Activated T-cell treated with anti-CD3 and anti-CD28 coated beads for 1 hour (primary cell): ENCODE measurements at places on chromosomes 5 and 9.

- no peak for DNase-seq
Measured at GRCh38 chr9:14213504-14213903, 100.4 kb downstream of the NFIB start.

DNA sequence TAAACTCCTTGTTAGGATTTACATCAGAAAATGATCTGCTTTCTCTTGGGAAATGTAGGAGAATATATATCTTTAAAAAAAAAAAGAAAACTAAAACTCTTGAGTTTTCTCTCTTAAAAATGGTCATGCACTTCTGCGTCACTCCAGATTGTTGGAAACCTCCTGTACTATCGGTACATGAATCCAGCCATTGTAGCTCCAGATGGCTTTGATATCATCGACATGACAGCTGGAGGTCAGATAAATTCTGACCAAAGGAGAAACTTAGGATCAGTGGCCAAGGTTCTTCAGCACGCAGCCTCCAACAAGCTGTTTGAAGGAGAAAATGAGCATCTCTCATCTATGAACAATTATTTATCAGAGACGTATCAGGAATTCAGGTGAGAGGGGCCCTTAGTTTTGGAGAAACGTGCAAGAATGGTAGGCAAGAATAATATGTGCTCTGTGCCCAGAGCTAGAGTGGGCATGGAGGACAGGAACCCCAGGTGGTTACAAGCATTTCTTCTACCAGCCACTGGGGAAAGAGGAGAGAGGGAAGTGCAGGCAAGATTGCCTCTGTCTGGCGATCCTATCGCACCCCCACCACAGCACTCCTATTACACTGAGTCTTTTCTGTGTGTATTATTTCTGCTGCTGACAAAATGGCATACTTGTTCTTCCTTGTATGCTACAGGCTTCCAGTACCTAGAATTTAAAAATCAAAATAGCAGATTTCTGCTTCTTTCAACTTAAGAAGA lies 41.4 kb upstream of the F2R start:
- no peak for DNase-seq

- DNase-seq = no peak
Measured at GRCh38 chr5:87095787-87096186, 171.9 kb upstream of the RASA1 start.

GRCh38 chr9:87883990-87884389 lies 1.3 kb downstream of the SPATA31E1 start:
- no peak for DNase-seq

DNA sequence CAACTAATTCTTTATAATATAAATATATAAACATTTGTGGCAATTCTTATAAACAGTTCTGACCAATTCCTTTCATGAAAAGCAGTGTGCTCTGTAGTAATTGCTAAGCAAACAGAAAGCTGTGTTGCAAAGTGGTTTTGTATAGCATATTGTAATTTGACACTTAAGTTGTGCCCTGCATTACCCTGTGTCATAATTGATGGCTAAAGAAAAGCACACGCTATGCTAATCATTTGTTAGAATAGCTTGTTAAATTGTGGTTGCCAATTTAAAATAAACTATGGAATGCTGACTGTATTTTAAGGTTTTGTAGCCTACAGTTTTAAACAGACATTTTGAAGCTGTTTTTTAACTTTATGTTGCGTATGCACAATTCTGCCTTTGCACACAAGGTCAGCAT lies 140.0 kb downstream of the PBX3 start:
- no peak for DNase-seq

GRCh38 chr5:130870691-130871090 lies 294.4 kb downstream of the HINT1 start:
- no peak for DNase-seq

- DNase-seq = no peak
Measured at GRCh38 chr9:83642793-83643192, 19.9 kb downstream of the IDNK start.

DNA sequence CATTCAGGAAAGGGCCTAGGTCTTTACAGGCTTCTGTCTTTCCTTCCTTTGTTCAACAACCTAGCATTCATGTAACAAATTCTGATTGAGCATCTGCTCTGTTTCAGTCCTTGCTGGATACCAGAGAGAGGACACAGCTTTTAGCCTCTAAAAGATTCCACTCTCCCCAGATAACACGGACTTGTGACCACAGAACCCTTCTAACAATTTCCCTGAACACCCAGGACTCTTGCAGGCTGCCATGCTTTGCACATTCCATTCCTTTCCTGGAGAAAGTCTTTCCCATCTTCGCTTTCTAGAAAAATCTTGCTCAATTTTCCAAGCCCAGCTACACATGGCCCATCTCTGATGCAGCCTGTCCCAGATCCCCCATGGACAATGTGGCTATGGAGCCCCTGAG lies 310.9 kb downstream of the ACTL7B start:
- no peak for DNase-seq

DNA sequence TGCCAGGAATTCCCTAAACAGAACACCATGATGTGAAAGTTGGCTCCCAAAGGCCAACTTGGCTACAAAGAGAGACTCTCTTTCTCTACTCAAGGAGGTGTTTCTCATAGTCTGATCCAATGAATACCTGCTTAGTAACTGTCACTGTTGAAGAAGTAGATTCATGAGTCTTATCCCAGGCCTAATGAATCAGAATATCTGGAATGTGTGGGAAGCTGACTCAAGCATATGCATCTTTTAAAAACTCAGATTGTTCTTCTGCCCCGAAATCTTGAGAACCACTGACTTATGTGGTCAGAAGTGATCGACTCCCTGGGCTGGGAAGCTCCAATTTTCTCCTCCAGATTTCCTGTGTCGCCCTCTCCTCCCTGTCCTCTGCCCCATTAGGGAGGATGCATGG lies 345.6 kb downstream of the PLK2 start:
- DNase-seq = no peak

- no peak for DNase-seq
Measured at GRCh38 chr5:37626266-37626665, 213.6 kb downstream of the GDNF start.

DNA sequence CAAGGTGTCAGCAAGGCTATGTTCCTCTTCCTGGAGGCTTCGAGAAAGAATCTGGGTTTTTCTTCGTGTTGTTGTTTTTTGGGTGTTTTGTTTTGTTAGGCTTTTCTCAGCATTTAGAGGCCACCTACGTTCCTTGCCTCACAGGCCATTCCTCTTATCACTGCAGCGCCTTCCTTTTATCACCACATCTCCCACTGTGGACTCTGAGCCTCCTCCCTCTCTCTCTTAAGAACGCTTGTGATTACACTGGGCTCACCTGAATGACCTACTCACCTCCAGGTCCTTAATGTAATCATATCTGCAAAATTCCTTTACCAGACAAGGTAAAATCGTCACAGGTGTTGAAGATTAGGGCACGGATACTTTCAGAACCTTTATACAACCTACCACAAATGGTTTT lies 340.8 kb downstream of the DTWD2 start:
- no peak for DNase-seq

- DNase-seq = no peak
Measured at GRCh38 chr5:140181525-140181924, 6.5 kb downstream of the CYSTM1 start.

DNA sequence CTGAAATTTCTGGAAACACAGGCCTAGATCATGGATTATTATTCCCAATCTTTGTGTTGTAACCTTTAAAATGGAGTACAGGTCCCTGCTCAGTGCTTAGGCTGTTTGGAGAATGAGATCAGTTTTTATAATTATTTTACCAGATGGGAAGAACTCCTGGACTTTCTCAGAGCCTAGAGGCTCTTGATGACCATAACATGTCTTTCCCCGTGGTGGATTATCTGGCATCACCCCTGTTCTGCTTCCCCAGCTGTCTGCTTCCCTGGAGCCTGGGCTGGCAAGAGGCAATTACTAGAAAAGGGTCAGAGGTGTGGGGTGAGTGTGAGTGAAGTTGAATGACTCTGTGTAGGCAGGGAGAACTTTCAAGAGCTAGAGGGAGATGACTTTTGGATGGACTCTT lies 143.0 kb downstream of the CARTPT start:
- no peak for DNase-seq

- DNase-seq = no peak
Measured at GRCh38 chr5:148398698-148399121, 15.0 kb downstream of the FBXO38 start.

DNA sequence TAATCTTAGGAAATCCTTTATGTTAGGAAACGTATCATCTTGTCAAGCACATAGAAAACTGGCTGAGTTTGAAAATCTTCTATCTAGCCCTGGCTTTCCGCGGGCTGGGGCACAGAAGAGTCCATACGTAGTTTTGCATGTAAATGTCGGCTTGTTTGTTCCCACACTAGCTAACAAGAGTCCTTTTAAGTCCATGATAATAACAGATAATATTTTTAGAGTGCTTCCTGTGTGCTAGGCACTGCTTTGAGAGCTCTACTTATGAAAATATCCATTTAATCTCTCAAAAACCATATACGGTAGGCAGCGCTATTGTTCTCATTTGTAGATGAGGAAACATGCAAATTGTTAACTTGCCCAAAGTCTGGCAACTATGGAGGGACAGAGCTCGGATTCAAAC lies 40.5 kb downstream of the FYB1 start:
- no peak for DNase-seq

GRCh38 chr5:176844706-176845391 lies 34.5 kb downstream of the UNC5A start:
- no peak for DNase-seq

DNA sequence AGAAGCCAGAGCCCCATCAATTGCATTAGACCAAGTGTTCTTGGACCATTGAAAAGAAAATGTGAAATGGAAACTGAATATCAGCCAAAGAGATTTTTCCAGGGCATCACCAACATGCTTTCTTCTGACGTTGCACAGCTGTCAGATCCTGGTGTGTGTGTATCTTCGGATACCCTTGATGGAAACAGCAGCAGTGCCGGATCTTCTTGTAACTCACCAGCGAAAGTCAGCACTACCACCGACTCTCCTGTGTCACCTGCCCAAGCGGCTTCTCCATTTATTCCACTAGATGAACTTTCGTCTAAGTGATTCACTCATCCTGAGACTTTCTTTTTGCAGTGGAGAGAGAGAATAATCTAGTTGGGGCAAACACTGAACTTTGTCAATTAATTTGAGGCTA lies 75.7 kb downstream of the PIP5K1B start:
- no peak for DNase-seq

DNA sequence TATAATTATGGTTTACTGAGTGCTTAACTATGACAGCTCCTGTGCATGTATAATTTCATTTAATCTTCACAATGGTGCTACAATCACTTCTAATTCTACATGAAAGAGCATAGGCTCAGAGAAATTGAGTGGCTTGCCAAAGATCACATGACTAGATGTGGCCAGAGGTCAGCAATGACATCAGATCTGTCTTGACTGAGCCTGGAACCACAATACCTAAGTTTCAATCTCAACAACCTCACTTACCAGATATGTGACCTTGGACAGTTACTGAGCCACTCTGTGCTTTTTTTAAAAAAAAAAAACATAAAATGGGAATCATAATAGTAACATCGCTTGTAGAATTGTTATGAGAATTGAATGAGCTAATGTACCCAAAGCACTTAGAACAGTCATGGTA lies 130.7 kb downstream of the TRIM32 start:
- no peak for DNase-seq

DNA sequence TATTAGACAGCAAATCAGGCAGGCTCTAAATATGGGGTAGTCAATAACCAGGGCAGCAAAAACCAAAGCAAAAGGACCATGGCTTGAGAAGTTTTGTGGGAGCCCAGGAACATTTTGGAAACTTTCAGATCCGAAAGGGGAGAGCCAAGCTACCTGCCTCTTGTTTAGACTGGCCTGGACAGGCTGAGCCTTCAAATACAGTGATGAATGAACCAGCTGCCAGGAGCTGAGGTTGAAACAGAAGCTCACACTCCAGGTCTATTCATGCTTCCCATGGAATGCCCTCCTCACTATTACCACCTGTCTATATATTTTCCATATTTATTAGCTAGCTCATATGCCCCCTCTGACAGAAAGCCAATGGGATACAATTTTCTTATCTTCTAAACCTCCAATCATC lies 150.8 kb upstream of the SLC44A1 start:
- DNase-seq = no peak

DNA sequence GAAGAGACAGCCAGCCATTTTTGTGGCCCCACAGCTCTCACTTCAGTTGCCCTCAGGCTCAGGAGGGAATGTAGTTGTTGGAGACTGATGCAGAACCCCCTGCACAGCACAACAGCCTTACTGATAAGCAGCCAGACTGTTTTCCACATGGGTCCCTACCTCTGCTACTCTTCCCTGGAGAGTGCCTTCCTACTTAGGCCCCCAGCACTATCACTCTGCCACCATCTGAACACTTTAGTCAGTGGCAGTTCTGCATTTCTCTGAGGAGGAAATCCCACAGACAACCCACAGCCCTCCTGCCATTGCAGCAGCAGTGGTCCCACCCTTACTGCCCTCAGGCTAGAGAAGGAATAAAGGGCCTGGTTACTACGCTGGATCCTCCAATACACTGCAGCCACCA lies 61.8 kb upstream of the PTPRD start:
- DNase-seq = no peak

- DNase-seq = no peak
Measured at GRCh38 chr5:7398596-7399280, 2.8 kb downstream of the ADCY2 start.

DNA sequence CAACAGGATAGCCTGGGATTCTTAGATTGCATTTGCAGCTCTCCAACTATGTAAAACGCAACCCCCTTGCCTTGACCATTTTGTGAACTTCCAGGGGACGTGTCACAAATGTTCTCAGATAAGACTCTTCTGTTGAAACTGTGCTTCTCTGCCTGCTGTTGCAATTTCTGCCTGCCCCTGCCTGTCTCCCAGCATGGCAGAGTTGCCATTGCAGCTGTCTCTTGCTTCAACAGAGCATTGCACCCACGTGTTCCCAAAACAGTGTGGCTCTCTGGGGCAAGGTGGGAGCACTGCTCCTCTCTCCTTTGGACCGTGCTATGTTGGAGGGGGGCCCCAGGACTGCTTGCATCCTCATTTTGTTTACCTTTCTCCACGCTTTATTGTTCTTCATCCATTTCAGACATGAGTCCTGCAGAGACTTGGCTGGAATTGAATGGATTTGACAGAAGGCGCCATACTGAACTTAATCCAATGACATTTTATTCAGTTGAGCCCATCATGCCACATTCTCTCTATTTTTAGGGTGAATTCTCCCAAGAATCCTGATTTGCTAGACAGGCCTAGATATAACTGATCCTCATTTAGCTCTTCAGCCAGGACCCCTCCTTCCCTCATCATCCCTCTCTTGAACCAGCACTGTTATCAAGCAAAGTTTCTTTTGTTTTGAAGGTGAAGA lies 90.7 kb downstream of the MAT2B start:
- DNase-seq = no peak

- DNase-seq = no peak
Measured at GRCh38 chr9:106877345-106877744, 14.4 kb downstream of the ZNF462 start.
